ENCODE measurements at places on chromosomes 3 and 15.

DNA sequence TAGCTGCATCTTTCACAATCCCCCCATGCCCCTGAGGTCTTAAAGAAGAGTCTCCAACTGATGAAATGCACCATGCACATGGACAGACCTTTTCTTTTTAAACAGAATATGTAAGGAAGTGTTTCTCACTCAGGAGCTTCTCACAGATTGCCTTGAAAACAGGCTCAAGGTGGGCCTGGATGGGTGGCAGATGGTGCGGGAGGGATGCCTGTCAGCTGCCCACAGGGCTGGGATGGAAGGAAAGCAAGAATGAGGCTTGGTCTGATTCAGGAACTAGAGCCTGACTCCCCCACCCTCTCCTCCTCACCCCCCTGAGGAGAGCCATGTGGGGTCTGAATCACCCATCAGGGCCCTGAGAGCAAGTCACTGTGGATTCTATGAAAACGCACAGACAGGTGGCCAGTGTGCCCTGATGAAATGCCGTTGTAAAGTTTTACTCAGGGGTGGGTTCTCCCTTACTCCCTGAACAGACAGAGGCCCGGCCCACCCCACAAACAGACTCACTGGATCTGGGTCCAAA, 67.2 kb downstream of the UMPS start:
- DNase-seq: no peak

DNA sequence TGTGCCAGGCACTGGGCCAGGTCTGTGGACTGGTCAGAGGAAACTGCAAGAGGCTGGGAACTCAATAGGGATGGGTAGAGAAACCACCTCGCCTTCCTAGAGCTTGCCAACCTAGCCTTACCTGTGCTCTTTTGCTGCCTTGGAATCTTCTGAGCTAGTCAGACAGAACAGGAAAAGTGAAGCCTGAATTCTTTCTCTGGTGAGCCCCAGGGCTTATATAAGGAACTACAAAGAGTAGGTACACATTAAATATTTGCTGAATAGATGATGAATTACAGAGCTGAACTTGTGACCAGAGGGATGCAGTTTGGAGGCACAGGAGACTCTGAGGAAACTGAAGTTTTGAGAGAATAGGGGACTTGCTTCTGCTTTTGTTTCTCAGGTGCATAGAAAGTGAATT, 15.6 kb upstream of the FBXW12 start:
- no peak for DNase-seq

DNA sequence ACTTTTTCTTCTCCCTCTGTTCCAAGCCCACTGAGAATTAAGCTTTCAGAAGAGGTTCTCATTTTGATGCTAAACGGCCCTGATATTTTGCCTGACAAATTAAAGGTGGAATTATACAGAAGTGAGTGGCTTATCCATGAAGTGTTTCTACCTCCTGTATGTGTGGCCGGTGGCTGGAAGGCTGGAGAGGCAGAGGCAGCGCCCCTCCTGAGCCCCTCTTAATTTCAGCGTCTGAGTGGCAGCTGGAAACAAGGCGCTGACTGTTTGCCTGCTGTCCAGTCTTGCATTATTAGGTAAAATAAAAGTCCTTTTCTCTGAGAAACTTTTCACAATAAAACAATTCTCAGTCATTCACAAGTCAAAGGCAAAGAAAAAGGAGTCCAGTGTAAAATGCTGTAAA, 685.7 kb downstream of the MCTP2 start:
- DNase-seq: no peak

DNA sequence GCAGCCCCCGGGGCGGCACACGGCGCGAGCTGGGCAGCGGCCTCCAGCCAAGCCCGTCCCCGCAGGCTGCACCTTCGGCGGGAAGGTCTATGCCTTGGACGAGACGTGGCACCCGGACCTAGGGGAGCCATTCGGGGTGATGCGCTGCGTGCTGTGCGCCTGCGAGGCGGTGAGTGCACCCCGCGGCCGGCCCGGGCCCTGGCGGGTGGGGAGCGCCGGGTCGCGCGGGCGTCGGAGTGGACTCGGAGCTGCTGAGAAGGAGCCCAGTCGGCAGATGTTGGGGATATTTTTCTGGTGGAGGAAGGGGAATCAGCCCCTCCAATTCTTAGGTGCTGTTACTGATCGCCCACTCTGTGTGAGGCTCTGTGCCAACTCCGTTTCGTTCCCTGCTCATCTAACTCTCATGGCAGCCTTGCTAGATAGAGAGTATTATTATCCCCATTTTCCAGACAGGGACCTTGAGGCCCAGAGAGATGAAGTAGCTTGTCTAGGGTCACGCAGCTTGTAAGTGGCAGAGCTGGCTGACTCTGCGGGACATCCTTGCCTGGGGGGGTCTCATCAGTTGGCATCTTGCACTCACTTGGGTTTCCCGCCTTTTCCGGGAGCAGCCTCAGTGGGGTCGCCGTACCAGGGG, 890 bp downstream of the CHRD start:
- no peak for DNase-seq

GRCh38 chr15:85457392-85457968, 77.1 kb downstream of the AKAP13 start:
- no peak for DNase-seq

DNA sequence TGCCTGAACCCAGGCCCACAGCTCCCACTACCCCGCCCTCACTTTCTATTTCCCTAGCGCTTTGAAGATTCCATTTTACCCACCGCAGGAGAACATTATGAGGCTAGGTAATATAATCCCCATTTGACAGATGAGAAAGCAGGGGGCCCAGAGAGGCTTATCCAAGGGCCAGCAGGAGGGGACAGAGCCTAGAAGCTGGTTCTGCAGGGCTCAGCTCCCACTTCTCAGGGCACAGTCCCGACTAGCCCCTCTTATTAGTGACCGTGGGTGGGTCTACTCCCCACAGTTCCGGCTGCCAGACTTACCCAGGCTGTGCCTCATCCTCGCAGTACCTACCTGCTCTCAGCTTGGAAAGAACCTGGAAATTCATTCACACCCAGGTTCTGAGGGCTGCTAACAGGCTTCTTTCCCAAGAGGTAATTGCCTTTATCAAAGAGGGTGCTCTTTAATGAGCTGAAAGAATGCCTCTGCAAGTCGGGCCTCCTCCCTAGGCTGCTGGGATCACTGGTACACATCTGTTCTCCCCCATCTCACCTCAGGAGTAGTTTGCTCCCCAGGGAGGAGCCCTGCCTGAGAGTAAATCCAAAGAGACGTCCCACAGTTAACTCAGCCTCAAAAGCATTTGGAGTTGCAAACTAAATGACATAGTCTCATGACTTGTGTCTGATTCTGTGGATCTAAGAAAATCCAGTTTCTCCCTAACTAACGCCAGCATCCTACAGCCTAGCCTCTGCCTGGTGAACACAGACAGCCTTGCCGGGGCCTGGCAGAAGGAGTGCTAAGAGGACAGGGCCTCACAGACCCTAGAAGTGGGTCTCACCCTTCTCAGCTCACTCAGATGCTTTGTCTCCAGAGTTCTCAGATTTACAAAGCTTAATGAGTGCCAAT, 125.0 kb downstream of the CHSY1 start:
- no peak for DNase-seq

GRCh38 chr3:69731080-69731479, 8.2 kb upstream of the MITF start:
- no peak for DNase-seq

GRCh38 chr3:119662604-119663373, 2.4 kb upstream of the POPDC2 start:
- DNase-seq: no peak

DNA sequence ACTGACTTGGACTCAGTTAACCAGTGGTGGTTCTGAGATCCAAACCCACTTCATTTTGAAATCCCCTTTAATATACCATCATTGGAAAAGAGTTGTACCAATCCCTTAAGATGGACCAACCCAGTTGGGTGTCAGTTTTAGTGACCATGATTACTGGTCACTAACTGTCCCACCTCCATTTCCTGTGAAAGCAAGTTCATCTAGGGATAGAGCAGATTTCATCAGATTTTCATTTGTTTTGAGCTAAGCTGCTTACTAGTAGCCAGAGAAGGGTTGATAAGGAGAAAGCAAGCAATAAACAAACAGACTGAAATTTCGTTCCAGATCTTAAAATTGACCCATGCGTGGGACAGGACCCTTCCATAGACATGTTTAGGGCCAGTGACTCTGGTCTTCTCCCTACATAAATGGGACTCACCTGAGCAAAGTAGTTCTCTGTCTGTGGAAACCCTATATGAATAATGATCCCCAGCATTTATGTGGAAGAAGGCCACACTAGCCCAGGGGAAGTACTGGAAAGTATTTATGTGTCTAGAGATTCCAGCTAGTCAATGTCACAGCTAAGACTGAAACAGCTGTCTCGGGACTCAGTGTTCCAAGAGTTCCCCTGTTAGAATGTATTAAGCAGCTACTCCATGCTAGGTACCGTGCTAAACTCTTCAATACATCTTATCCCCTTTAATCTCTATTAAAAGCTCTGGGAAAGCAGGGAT, 196.0 kb upstream of the BCL6 start:
- no peak for DNase-seq
